ENCODE measurements at places on chromosomes 6 and 20.

DNA sequence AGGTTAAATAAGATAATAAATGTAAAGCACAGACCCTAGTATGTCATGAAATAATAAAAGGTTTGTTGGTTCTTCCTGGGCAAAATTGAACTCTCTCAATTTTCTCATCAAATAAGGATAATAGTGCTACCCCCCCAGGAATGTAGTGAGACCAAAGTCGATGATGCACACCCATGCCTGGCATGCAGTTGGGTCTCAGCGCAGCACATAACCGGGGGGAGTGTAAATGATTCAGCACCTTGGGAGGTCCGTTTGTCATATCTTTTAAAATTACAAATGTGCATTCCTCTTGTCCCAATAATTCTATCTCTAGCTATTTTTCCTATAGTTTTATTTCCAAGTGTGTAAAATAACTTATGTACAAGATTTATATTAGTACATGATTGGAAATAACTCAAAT, 31.3 kb upstream of the CCDC167 start:
- no peak for DNase-seq

- DNase-seq: no peak
Observed at GRCh38 chr6:146856296-146856695, 257.5 kb downstream of the ADGB start.

GRCh38 chr20:5608104-5608441, 142.1 kb upstream of the SHLD1 start:
- no peak for DNase-seq

GRCh38 chr6:165096868-165097267, 212.5 kb downstream of the C6orf118 start:
- no peak for DNase-seq

GRCh38 chr20:46709459-46710152, at the start of gene SLC2A10:
SLC2A10 (plus strand) TSS chr20:46709649; CDS start chr20:46709737, 88 bp downstream.
- no peak for DNase-seq

- no peak for DNase-seq
Observed at GRCh38 chr6:24636681-24637080, 9.3 kb downstream of the KIAA0319 start.

DNA sequence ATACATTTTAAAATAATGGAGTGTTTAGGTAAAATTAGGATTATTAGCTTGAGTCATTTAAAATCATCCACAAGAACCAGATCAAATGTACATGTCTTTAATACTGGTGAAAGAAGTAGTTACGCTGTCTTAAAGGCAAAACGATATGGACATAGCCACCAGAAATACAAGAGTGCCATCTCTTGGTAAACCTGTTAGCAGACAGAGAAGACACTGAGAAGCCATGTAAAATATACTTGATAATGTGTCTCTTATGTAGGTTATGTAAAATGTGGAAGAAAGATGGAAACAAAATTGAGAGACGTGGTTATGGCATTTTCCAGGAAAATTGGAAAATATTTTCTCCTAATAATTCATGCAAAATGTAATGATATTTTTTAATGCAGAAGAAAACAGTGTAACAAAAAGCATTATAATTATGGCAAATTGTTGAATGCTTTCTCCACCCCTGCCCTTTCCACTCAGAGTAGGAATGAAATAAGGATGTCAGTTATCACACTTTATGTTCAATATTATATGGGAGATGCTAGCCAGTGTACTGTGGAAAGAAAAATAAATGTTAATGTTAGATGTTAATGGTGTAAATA, 12.2 kb upstream of the SLC17A2 start:
- no peak for DNase-seq

DNA sequence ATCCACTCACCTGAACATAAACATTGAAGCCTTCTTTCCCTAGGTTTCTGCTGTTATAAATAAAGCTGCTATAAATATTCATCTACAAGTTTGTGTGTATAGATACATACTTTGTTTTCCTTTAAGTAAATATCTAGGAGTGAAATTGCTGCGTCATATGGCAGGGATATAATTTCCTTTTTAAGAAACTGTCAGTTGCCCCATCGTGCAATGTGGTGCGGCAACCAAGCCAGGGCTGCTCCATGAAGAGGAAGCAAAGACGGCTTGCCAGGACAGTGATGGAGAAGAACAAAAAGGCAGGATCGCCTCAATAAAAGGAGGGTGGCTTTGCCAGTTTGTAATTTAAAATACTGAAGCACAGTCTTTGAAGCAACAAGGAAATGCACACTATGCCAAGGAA, 36.6 kb downstream of the CITED2 start:
- no peak for DNase-seq

DNA sequence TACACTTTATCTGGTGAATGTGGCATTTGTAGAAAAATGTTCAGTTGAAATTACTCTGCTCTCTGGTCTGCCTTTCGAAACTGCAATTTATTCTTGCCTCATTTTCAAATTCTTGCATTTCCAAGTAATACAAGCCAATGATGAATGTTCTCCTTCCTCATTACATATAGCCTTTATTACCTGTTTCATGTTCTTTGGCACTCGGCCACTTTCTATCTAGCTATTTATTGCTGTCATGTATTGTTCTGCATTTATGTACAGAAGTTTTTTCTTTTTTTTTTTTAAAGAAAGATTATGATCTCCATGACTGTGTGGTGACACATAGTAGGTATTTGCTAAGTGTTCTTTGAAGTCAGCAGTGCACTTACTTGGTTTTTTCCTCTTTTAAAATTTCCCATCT, 261.4 kb downstream of the ZFAND3 start:
- DNase-seq: no peak

- no peak for DNase-seq
Observed at GRCh38 chr6:168417679-168418557, 23.1 kb upstream of the SMOC2 start.

Measured in NCI-H187 (cell line).